ENCODE measurements at places on chromosomes 2 and 18. TPM values are rescaled to one million over a fixed set of nuclear protein-coding genes. Genes with fewer than 3 reads are reported as not detected.

Gene DCDC2C
- total RNA-seq, result not detected

Gene EFHD1
- 25.9 TPM for total RNA-seq

DNA sequence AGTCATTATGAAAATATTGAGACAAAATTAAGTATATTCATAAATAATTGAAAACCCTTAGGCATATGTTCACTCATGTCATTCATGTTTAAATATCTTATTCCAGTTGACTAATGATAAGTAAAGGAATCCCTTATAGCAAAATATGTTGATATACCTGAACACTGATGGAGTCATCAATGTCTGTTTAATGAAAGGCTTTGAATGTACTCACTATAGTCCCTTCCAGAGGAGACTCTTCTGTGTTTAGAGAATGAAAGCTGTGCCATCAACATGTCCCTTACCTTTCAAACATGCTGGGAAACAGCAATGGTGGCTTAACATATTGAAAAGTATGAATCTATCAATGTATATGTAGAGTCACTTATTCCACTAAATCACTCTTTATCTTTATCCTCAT is 242.9 kb downstream of the KCNJ3 start:
- DNase-seq, result no peak

- no peak for DNase-seq
Measured at GRCh38 chr18:22846088-22846683, 86.9 kb upstream of the RBBP8 start.

DNA sequence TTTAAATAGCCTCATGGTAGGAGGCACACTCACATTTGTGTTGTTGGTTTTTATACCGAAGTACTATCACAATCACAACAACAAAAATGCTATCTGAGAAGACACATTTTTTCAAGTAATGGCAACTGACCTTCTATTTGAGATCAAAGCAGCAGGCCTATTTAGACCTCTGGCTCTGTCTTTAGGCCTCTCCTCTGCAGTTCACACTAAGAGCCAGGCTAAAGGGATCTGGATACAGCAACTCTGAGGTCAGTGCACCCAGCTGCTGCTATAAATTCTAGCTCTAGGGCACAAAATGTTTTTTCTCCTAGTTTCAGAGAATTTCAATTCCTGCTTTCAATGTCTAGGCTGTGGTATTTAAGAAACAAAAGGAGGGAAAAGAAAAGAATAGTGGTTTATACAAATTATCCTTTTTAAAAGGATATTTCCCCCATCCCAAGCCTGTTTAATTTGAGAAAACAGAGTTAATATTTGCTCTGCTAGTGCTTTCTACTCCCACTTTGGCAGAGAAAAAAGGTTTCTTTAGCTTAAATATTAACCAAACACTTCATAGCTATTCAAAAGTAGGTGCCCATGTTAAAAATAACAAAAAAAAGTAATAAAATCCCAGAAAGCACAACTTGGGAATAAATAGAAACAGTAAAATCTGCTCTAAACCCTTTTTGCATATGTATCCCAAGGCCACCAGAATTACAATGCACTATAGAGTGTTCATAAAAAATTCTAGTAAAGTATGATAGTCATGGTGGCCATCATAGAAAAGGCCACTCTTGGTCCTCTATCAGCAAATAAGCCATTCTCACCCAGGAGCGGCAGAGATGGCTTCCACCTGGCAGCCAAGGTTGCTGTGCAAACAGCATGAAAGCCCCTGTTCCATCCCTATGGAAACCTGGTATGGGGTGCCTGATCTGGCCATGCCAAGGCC is 293.6 kb upstream of the SESTD1 start:
- no peak for DNase-seq

DNA sequence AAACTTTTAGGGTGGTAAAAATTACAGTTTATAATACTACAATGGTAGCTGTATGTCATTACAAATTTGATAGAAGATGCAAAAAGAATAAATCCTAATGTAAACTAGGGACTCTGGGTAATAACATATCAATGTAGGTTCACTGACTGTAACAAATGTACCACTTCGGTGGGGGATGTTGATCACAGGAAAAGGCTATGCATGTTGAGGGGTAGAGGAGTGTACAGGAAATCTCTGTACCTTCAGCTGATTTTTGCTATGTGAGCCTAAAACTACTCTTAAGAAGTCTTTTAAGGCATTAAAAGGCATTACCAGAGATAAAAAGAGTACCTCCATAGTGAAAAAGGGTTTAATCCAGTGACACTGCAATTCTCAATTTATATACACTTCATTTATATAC is 25.0 kb downstream of the TRIP12 start:
- DNase-seq, result no peak

GRCh38 chr2:66569974-66570373 is 135.0 kb downstream of the MEIS1 start:
- no peak for DNase-seq

Data from uterus (tissue), 4 donors.